Thymus (tissue), 14 donors: ENCODE measurements at places on chromosomes 2 and 18.

GRCh38 chr18:62499263-62499650 lies 23.6 kb upstream of the ZCCHC2 start:
- DNase-seq, result no peak

- DNase-seq, result no peak
These were observed 21.2 kb upstream of the EPAS1 start for GRCh38 chr2:46275995-46276394.

GRCh38 chr2:201698588-201699226 lies at the start of gene MPP4:
MPP4 (minus strand) TSS chr2:201698644; CDS start chr2:201693954, 4,690 bp downstream.
- DNase-seq, result no peak

GRCh38 chr2:19720306-19720705 lies 181.5 kb downstream of the TTC32 start:
- DNase-seq, result no peak

DNA sequence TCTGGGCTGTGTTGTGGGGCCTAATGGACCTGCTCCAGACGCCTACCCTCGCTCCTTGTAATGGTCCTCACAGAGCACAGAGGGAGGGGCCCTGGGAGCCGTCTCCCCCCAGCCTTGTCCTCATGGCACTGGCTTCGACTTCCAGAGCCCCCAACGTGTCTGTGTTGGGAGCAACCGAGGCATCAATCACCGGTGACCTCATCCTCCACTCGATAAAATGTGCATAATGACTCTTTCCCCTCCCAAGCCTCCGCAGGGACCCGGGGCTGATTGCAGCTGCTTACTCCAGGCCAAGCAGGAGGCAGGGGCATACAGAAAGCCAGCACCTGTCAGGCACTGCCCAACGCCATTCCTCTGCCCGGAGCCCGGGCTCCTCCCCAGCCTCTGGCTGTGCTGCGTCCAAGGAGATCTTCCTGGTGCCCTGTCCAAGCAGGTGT lies 271.7 kb downstream of the NDUFA10 start:
- no peak for DNase-seq

- DNase-seq, result no peak
These were observed 4.7 kb downstream of the RTKN start for GRCh38 chr2:74436848-74437695.

GRCh38 chr18:9575558-9575957 lies 38.8 kb downstream of the PPP4R1 start:
- DNase-seq, result peak; percentile 17

DNA sequence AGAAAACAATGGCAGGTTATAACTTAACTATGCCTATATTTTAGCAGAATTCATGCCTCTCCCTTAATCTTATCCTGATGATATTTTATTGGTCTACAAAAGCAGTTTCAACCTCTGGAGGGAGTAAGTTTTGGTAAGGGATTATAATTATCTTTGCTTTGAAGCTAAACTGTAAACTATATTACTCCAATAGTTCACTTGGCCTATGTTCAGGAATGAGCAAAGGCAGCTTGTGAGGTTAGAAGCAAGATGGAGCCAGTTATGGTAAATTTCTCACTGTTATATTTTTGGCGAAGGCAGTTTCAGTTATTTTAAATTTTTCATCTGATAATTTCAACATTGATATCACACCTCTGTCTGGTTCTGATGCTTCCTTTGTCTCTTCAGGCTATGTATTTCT lies 192.5 kb upstream of the RGPD4 start:
- no peak for DNase-seq

DNA sequence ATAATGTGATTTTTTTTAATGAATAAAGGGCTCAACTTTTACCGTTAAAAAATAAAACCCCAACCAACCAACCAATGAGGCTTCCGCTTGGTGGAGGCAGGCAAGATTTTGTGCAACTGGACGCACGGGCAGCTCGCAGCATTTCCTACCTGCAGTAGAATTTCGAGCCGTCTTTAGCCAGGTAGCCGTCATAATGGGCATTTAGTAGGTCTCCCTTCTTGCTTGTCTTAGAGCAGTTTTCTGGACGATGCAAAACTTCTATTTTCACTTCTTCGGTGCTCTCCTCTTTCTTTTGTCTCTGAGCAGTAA lies 316 bp downstream of the FKBP7 start:
- DNase-seq, result no peak

DNA sequence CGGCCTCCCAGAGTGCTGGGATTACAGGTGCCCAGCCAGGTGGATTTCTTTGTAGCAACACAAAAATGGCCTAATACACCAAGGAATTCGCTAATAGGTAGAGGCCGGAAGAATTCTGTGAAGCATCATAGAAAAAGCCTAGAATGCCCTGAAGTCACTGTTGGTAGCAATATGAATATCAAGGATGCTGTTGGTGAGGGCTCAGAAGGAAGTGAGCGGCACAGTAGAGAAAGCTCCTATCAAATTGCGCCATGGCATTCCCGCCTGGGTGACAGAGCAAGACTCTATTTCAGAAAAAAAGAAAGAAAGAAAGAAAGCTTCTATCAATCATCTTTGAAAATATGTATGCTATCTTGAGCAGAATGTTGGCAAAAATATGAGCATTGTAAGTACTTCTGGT lies 23.8 kb downstream of the GALNT5 start:
- DNase-seq, result no peak

- DNase-seq, result no peak
These were observed 431.2 kb upstream of the CHST9 start for GRCh38 chr18:27616324-27616723.

GRCh38 chr18:69936191-69936558 lies 11.5 kb downstream of the CD226 start:
- DNase-seq, result no peak

GRCh38 chr2:222792001-222792611 lies 68.7 kb upstream of the ACSL3 start:
- no peak for DNase-seq

GRCh38 chr2:136801661-136802060 lies 36.3 kb downstream of the THSD7B start:
- DNase-seq, result no peak

GRCh38 chr18:717003-717402 lies 4.6 kb upstream of the ENOSF1 start:
- DNase-seq, result no peak

GRCh38 chr18:5969989-5970403 lies 74.7 kb upstream of the TMEM200C start:
- DNase-seq, result no peak

GRCh38 chr18:50069422-50069821 lies 125.5 kb downstream of the MYO5B start:
- no peak for DNase-seq

DNA sequence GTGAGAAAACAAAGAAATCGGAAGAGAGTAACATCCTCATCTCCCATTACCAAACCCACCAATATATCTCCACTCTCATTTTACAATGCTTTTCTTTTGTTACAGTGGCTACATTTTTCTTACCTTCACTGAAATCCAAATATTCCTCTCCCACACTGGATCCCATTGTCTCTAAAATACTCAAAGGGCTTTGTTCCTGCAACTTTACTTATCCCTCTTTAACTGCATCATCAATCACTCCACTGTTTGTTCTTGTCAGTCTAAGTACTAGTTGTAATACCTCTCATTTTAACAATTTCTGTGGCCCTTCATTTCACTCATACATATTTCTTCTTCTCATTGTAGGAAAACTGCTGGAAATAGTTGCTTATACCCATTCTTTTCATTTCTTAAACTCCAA lies 464.2 kb upstream of the PIK3C3 start:
- DNase-seq, result no peak

DNA sequence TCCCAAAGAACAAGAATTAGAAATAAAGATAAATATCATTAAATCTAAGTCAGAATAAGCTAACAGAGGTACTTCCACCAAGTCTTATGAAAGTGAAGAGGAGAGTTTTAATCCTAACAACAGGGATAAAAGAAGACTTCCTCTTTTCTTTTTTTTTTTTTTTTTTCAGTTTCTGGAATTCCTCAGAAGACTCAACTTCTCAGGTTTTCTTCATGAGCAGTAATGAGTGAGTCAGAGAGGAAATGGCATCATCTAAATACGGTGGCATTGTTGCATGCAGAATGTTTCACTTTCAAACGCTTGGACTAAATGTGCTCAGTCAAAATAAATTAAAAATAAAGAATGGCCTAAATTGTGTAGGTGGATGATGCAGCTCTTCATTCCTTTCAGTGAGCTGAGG lies 45.6 kb upstream of the ARHGAP15 start:
- no peak for DNase-seq

GRCh38 chr18:53018791-53019190 lies 678.8 kb downstream of the DCC start:
- DNase-seq, result no peak

- DNase-seq, result no peak
These were observed 20.2 kb upstream of the MRO start for GRCh38 chr18:50839996-50840395.

- DNase-seq, result peak; percentile 82
These were observed 107.1 kb upstream of the TTN start for GRCh38 chr2:178914259-178914849.

DNA sequence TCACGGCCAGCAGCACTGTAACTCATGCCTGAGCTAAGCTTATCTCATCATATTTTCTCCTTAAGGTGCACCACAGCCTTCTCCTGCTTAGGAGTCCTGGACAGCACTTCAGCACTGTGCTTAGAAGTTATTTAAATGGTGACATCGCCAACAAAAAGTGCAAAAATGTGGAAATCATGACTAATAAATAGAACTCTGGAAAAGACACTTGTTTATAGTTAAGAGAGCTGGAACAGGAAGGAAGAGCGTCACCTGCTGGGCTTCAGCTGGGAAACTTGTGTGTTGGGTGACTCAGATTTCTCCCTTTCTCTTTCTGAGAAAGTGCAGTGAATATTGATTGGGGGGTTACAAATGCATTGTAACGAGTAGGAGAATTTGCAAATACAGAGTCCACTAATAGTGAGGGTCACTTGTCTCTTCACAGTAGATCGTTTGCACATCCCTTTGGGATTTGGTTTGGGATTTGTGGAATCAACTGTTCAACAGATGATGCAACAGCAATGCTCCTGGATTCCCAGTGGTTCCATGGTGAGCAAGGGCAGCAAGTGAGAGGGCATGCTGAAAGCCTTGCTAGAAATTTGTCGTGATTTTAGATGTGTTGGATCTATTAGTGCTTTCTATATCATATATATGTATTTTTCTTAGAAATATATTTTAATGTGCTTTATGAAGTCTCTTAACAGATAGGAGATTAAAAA lies 84.2 kb downstream of the DOK6 start:
- no peak for DNase-seq

GRCh38 chr2:229273006-229273722 lies 2.1 kb upstream of the PID1 start:
- DNase-seq, result no peak

- DNase-seq, result no peak
These were observed 12.1 kb downstream of the AQP4 start for GRCh38 chr18:26853401-26853800.

- DNase-seq, result no peak
These were observed 61.2 kb downstream of the DCC start for GRCh38 chr18:52401236-52401635.
